ENCODE measurements at places on chromosomes 6 and 20.

DNA sequence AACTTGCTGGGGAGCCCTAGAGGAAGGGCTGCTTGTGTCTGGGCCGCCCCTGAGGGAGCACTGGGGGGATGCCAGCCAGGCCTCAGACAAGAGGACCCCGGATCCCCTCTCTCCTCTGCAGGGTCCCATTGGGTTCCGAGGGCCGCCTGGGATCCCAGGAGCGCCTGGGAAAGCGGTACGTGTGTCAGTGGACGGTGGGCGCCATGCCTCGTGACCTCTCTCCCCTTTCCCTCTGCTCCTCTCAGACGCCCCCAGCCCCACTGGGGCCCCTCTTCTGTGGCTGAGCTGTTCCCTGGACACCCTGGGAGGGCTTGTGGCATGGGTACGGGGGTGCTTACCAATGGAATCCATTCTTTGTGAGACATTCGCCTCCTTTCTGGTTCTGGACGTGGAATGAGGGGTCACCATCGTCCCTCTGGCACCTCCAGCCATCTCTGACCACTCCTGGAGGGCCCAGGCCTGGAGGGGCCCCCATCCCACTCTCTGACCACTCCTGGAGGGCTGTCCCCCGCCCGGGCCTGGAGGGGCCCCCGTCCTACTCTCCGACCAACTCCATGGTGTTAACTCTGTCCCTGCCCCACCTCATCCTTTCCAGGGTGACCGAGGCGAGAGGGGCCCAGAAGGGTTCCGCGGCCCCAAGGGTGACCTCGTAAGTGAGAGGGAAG, 9.9 kb downstream of the COL9A3 start:
- DNase-seq = no peak

GRCh38 chr6:143258945-143259344, 191.6 kb downstream of the ADAT2 start:
- DNase-seq = no peak

GRCh38 chr6:14017626-14018475, 93.1 kb downstream of the RNF182 start:
- DNase-seq = no peak

DNA sequence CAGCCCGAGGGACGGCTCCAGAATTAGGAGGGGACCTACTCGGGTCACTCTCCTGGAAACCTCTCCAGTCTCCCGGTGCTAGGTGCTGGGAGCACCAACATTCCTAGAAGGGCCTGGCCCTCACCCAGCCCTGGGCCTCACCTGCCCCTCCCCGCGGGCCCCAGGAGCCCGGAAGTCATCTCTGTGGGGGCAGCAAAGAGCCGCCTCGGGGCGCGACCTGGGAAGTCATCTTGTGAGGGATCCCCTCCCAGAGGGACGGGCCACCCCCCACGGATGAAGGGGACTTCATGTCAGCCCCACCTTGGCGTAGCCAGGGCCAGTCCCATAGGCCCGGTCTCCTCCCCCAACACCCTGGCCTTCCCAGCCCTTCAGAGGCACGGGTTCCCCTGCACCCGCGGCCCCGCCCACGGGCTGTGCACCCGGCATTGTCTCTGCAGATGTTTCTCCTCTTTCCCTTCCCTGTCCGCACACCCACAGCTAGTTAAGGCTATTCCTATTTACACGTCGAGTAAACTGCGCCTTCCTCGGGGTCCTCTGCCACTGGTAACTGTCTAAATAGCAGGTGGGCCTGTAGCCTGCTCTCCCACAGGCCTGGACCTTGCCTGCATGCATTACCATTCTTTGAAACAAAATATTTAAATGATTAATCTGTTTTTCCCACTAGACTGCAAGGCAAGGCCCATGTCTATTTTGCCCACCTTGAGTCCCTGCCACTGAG, 896 bp upstream of the RNASET2 start:
- DNase-seq = no peak

DNA sequence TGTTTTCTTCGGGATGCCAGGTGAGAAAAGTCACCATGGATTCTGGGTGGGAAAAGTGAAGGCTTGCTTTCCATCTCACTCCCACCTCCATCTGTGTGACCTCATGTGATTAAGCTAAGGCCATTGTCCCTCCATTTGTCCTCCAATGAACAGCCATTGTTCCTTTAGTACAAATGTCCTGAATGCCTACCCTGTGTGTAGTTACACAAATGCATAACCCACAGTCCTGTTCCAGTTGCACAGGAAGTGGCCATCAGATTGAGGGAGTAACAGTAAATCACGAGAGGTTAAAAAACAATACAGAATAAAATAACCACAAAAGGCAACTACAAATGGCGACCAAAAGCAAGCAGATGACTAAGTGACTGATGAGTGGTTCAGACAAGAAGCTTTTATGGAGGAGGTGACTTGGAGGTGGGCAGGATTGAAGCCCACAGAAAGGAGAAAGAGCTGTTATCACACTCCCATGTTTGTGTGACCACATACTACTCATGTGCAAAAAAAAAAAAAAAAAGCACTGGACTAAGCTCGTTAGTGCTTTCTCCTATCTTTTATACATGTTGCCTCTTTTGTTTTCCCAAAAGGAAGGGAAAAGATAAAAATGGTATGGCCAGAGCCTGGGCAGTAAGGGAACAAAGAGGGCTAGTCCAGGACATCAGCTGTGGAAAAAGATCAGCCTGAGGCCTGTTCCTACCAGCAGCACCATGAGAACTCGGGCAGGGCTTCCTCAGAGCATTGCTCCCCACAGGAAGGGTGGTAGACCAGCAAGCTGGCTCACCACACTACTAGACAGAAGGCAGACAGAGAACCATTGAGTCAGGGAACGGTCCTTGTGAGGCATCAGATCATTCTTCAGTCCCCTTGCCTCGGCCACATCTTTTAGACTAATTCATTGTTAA, 111.0 kb downstream of the TFAP2A start:
- DNase-seq = no peak

- DNase-seq = no peak
Observed at GRCh38 chr6:105786890-105787655, 299.1 kb upstream of the PRDM1 start.
